Fibroblast of skin of right biceps (primary cell): ENCODE measurements at places on chromosomes 4 and X.

DNA sequence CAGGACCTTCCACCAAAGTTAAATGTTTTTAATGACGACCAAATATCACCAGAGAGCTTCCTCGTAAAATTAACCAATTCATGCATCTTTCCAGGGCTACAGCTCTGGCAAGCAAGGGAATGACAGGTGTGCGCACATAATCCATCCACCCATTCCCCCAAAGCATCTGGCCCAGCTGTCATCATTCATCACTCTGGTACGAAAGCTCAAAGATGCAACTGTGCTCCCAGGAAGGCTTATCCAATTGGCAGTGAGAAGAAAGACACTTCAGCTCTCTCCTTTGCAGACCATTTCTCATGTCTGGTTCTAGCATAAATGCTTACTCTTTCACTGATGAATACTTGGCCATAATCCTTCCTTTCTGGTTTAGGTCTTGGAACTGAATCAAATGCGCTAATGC lies 139.2 kb downstream of the NSUN7 start:
- no peak for DNase-seq

DNA sequence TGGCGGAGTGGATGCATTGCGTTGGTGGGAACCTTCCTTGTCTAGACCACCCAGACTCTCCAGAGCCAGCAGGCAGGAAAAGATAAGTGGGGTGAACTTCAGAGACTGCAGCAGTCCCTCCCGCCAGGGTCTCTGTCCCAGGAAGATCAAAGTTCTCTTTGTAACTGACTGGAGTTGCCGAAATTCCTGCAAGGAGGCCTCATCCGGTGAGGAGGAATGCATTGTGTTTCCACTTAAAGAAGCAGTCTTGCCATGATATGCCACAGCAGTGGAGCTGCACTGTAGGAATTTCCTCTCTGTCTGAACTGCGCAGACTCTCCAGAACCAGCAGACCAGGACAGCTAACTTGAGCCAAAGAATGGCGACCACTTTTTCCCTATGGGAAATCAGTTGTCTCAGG lies 1190.4 kb downstream of the TECRL start:
- no peak for DNase-seq

GRCh38 chrX:17968367-17968766 lies 107.3 kb upstream of the RAI2 start:
- DNase-seq, result no peak

- no peak for DNase-seq
Observed at GRCh38 chr4:143183513-143184216, 1.1 kb upstream of the USP38 start.

- no peak for DNase-seq
Observed at GRCh38 chr4:3403348-3403906, 38.3 kb upstream of the HGFAC start.

DNA sequence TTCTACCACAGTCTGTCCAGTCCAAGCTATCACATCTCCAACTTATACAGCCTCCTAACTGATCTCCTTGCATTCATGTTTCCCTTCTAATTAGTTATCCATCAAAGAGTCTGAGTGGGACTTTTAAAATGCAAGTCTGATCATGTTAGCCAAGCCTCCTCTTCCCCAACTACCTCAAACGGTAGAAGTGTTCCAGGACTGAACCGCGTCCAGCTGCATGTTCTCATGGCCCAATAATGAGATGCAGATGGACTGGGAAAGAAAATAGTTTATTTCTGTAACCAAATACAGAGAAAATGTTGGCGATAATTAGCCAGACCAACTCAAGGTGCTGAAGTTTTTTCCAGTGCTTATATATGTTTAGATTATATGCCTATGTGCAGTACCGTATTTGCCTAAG lies 46.6 kb upstream of the PPP1R2C start:
- DNase-seq, result no peak

- DNase-seq, result peak; percentile 70
Observed at GRCh38 chr4:71229477-71230270, 109.1 kb upstream of the SLC4A4 start.

GRCh38 chr4:2816401-2816954 lies 23.6 kb downstream of the SH3BP2 start:
- no peak for DNase-seq

GRCh38 chr4:168557658-168558057 lies 60.8 kb downstream of the PALLD start:
- DNase-seq, result no peak

DNA sequence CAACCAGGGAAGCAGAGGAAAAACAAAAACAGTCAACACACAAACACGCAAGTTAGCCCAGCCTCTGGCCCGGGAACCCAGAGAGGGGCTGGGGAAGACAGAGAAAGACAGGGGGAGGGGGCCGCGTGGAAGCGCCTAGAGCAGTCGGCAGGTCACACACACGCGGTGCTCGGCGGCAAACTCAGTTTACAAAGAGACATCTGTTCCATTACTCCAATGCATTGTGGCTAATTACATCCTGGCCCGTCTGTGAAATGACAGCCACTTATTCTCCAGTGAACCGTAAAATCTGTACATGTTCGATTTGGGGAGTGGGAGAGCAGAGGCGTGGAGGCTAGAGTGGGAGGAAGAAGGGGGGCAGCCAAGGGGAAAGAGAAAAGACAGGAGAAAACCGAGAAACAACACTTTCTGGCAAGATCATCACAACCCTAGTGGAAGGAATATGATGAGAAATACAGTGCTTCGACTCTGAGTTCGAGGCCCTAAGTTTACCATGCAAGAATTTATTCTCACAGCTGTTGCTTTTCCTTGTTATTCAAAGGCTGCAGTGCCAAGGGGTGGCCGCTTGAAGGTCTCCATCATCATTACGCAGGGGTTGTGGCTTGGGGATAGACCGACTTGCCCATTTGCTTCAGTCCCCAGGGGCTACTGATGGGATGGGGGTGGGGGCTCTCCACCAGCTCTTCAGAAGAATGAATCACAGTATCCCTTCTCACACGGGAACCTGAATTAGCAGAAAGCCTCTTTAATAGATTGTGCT lies 167.7 kb downstream of the MGST2 start:
- DNase-seq, result peak; percentile 11

DNA sequence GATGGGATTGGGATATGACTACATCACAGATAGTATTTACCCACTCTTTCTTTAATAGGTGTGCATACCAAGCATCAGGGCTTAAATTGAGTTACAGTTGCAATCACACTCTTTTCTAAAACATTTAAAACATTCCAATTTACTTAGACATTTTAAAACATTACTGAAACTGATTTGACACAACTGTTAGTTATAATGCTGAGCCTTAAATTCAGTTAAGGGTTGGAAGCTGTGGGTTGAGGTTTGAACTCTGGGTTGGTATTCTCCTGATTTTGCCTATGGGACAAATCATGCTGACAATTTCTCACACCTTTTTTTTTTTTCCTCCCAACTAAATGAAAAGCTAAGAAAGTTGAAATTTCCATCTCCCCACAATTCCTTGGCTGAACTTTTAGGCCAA lies 16.3 kb downstream of the SLIT2 start:
- DNase-seq, result peak; percentile 46

DNA sequence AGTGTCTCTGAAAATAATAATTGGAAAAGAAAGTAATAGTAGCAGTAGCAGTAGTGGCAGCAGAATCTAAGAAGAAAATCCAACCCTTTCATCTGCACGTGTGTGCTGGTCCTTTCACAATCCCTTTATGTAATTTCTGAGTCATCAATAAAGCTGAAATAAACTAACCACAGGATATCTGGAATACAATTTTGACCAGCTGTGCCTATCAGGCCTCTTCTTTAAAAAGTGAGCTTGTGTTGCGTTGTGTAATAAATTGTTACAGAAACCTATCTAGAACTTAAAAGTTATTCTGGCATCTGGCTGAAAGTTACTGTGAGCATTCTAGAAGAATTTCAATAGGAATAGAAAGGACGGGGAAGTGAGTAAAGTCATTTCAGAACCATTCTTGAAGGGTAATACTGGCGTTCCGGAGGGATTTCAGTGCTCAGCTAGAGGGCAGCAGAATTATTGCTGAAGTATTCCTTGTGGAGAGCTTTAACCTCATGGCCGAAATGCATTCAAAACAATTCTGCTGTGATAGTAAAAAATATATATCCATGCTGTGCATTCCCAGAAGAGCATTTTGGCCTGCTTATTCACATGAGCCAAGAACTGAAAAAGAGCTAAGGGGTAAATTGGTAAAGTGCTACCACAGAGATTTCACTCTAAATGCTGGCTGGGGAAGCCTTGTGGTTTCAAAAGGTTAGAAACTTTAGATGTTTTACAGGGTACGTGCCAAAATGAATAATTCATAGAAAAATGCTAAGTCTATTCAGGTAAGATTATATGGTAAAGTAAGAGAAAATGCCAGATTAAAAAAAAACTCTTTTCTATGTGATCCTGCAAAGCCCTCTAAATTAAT lies 260.6 kb downstream of the NKX6-1 start:
- peak; percentile 35 for DNase-seq

- DNase-seq, result peak; percentile 49
Observed at GRCh38 chrX:132652871-132653270, 164.0 kb upstream of the MBNL3 start.

DNA sequence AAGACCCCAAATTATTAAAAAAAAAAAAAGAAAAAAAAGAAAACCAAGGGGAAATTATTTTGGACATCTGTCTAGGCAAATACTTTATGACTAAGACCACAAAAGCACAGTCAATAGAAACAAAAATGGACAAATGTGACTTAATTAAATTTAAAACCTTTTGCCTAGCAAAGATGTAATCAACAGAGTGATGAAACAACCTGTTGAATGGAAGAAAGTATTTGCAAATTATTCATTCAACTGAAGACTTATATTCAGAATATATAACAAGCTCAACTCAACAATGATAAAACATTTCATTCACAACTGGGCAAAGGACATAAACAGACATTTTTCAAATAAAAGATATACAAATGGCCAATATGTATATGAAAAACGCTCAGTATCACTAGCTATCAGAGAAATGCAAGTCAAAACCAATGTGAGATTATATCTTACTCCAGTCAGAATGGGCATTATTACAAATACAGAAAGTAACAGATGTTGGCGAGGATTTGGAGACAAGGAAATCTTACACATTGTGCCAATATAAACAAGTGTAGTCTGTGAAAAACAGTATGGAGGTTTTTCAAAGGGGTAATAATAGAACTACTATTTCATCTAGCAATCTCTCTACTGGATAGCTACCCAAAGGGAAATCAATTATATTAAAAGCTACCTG lies 67.1 kb downstream of the FAAH2 start:
- DNase-seq, result no peak
